ENCODE measurements at places on chromosomes 6 and 20.
A peak's percentile ranks its signal among the peaks of the same experiment; 100 is the strongest.

GRCh38 chr20:10626896-10627295, 46.9 kb downstream of the JAG1 start:
- no peak for DNase-seq

DNA sequence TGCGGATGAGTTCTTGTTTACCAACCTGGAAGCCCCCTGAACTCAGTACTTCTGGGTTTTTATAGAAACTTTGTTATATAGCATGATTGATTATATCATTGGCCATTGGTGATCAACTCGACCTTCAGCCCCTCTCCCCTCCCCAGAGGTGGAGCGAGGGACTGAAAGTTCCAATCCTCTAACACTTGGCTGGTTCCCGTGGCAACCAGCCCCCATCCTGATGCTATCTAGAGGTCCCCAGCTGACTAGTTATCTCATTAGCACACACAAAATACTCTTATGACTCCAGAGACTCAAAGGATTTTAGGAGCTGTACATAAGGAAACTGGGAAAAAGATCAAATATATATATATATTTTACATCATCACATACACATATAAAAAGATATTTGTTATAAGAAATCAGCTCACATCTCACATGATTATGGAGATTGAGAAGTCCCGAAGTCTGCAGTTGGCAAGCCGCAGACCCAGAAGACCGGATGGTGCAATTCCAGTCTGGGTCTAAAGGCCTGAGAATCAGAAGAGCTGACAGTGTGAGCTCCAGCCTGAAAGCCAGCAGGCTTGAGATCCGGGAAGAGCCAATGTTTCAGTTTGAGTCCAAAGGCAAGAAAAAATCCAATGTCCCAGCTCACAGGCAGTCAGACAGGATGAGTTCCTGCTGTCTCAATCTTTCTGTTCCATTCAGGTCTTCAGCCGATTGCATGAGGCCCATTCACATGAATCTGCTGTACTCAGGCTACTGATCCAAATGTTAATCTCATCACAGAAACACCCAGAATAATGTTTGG, 179.3 kb upstream of the DTNBP1 start:
- DNase-seq: no peak

- DNase-seq: no peak
Observed at GRCh38 chr20:63080411-63080810, 73.6 kb upstream of the BHLHE23 start.

DNA sequence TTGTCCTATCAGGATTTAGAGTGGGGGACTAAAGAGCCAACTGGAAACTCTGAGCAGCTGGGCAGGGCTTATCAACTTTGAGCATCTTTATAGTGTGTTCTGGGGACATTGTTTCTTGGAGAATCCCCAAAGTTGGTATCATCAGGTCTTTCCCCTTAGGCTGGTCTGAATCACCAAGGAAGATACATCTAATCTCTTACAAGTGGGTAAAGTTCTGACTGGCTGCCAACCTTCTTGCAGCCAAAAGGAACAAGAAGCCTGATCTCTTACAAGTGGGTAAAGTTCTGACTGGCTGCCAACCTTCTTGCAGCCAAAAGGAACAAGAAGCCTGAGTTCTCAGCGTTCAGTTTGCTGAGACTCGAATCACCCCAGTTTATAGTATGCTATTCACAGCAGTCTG, 1.6 kb upstream of the MED23 start:
- DNase-seq: no peak

- DNase-seq: no peak
Observed at GRCh38 chr6:28724395-28724794, 198.7 kb downstream of the GPX5 start.

- DNase-seq: no peak
Observed at GRCh38 chr6:37585523-37585905, 85.8 kb upstream of the CCDC167 start.

- DNase-seq: no peak
Observed at GRCh38 chr6:34667481-34668238, 28.9 kb downstream of the ILRUN start.

DNA sequence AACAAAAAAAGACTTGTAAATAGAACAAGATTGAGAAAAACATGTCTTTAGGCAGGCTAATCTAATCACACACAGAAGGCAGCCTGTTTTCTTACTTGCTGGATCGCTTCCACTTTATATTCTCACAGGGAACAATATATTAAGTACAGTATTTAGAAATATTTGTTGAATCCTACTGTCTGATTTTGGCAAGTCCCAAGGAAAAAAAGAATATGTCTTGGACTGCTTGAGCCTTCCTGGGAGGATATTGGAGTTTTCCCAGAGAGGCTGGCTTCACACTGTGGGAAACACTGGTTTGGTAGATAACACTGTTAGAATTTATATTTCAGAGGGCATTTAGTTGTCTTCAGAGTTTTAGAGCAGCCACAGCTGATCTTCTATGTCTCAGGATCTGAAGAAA, 229.7 kb downstream of the PRL start:
- no peak for DNase-seq

- no peak for DNase-seq
Observed at GRCh38 chr20:5535125-5535756, 215.0 kb upstream of the SHLD1 start.

GRCh38 chr6:70956451-70957283, at the start of gene B3GAT2:
Gene B3GAT2 (minus strand): TSS chr6:70957060. CDS start chr6:70956429, 631 bp downstream.
- peak; percentile 18 for DNase-seq

DNA sequence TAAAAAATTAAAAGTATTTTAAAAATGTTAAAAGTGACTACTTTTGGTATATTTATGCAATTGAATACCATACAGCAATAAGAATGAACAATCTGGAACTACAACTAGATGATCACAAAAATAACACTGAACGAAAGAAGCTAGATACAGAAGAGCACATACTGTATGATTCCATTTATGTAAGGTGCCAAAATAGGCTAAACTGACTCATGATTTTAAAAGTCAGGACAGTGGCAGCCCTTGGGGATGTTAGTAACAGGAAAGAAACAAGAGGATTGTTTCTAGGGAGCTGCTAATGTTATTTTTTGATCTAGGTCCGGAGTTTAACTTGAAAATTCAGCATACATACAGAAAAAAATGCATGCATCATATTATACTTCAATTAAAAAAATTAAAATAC, 42.3 kb downstream of the KIF13A start:
- no peak for DNase-seq

DNA sequence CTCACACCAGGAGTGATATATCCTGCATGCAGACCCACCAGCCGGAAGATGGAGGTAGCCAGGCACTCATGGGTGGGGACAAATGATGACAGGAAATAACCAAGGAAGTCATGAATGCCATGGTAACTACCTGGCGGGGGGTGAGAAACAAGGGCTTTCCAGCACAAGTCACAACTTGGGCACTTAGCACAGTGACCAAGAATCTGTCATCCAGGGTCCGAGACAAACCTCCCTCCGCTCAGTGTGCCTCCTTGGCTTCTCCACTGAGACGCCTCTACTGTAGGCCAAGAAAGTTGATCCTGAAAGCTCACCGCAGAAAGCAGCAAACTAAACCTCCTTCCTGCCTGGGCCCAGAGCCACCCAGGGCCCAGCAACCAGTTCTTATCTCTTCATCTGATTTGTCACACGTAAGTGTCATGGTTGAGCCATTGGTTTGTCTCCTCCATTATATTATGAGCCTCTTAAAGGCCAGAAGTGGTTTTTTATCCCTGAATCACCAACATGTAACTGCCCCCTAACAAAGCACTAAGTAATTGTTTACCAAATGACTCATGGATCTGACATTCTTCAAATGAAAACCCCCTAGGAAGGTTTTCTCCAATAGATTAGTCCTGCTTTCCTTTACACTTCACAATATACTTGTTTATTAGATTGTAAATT, 84.3 kb upstream of the TAB2 start:
- DNase-seq: peak; percentile 55

- DNase-seq: no peak
Observed at GRCh38 chr6:45640081-45640491, 262.4 kb upstream of the SUPT3H start.

DNA sequence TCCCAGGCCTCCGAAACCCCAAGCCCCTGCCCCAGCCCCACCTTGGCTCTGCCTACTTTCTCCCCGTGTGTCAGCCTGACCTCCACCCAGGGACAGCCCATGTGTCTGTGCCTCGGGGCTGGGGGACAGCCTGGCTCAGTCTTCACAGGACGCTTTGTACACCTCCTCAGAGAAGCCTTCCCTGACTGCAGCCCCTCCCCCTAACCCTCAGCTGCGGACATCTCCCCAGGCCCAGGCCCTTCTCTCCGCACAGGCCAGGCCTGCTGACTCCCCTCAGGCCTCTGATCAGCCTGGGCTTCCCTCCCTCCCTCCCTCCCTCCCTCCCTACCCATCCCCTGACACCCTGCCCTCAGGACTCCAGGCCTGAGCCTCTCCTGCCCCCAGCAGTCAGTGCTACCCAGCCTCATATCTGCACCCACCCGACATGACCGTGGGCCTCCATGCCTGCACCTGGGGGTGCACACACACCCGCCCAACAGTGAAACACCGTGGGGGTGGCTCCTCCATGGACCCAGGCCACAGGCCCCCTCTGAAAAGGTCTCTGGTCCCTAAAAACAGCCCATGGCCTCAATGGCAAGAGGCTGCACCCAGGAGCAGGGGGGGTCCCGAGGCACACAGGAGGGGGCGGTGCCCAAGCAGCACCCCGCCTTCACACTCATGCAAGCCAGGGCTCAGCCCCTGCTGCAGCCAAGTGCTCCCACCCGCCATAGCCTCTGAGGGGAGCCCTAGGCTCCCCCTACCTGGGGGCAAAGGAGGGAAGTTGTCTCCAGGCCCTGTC, 12.9 kb downstream of the LAMA5 start:
- no peak for DNase-seq

GRCh38 chr6:141734071-141734840, 398.5 kb upstream of the GJE1 start:
- DNase-seq: no peak

DNA sequence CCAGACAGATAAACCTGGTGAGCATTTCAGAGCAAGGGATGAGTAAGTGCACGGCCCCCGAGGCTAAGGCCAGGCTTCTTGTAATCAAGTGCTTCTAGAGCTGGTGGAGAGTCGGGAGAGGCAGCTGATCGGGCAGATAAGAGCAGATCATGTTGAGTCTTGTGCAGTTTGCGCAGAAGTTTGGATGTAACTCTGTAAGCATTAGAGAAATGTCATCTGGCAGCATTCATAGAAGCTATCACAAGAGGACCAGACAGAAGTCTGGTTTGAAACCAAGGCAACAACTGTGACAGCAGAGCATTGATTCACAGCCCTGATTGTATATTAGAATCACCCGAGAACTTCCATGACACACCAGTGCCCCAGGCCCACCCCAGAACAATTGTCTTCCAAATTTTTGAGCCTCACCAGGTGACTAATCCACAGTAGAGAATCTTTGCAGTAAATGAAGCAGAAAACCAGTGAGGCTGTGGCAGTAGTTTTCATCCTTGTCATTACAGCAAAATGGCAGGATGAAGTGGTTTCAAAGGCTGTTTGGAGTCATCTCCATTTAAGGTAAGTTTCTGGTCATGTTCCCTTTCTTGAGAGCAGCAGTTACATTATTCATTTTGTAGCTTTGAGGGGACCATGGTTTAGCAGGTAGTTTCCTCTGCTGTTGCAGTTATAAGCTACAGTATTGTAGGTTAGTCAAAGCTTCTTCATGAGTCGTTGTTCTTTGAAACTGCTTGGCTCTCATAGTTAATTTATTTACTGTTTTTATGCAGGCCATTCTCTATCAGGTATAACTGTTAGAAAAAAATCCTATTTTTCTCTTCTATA, 84.1 kb downstream of the RNF217 start:
- no peak for DNase-seq

GRCh38 chr6:150195996-150196417, 53.2 kb downstream of the PPP1R14C start:
- DNase-seq: no peak

GRCh38 chr6:35468980-35469750, 964 bp downstream of the RPL10A start:
- DNase-seq: no peak

GRCh38 chr20:38221119-38221589, 39.4 kb downstream of the KIAA1755 start:
- DNase-seq: peak; percentile 78

DNA sequence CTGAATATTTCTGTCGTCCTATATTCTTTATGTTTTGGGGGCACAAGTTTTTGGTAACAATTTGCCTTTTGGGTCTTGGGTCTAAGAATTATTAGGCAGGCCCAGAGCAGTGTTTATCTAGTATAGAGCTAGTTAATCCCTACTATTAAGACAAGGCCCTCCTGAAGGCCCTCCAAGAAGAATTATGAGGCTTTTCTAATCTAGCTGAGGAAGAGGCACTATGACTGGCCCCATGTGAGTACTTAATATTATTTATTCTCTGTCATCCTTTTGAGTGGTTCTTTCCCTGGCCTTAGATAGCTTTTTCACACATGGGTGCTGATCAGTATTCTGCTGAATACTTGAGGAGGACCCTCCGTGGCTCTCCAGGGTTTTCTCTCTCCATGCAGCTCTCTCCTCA, 25.1 kb downstream of the CHMP4B start:
- no peak for DNase-seq

DNA sequence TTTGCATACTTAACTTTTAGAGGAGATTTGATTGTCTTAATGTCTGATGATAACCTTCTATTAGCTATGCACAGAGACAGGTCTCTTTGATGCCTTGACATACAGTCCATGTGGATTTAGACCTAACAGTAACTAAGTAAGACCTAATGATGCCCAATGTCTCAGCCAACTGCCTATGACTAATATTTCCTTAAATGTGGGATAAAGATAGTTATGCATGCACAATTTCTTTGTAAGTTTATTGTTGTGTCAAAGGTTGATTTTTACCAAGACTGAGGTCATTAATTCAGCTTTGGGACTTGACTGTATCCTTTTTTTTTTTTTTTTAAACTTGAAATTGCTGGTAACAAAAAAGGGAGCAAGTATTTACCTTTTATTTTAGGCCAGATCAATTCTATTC, 450.0 kb downstream of the HAO1 start:
- no peak for DNase-seq

DNA sequence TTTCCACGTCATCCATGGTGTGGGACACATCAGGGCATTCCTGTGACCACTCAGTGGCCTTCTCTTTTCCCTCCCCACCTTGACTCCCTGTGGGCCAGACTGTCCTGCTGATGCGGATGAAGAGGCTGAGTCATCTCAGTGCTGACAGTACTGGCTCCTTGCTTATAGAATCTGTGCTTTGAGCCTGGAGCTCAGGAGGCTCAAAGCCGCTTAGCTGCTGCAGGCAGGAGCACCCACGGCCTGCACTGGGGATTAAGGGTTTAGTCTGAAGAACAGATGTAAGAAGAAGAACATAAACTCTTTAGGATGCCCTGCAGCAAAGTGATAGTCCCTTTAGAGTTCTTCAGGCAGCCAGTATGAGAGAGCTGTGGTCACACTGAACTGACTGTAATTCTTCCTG, 642.0 kb upstream of the CHD6 start:
- no peak for DNase-seq

DNA sequence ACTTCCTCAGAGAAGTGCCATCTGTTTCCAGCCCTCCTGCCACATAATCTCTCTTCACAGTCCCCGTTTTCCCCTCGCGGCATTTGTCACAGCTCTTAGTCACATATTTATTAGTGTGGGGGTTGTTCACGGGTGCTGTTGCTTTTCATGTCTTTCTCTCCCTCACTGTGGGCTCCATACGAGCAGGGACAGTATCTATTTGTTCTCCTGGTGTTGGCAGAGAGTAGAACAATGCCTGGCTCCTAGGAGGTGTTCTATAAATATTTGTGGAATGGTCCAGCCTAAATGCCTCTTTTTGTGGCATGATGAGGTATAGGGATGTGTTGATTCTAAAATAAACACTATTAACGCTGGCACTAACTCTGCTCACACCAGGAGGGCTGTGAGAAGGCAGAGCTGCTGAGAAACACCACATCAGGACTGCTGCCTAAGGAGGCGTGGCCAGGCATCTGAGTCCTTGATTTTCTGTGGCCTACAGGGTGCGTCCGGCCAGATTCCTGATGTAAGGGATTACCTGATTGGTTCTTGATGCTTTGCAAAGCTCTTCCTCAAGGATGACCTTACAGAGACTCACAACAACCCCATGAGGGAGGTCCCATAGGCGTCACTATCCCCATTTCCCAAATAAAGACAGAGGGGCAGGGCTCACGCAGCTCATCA, 219.8 kb upstream of the ARID1B start:
- no peak for DNase-seq

All from stimulated activated CD4-positive, alpha-beta T cell treated with anti-CD3 and anti-CD28 coated beads, Interleukin-2, amount 100 ng/mL, for 24 hours (primary cell).